ENCODE measurements at places on chromosomes 2 and 18.

- DNase-seq, result peak; percentile 24
These were observed 55.2 kb downstream of the STK39 start for GRCh38 chr2:168191955-168192785.

DNA sequence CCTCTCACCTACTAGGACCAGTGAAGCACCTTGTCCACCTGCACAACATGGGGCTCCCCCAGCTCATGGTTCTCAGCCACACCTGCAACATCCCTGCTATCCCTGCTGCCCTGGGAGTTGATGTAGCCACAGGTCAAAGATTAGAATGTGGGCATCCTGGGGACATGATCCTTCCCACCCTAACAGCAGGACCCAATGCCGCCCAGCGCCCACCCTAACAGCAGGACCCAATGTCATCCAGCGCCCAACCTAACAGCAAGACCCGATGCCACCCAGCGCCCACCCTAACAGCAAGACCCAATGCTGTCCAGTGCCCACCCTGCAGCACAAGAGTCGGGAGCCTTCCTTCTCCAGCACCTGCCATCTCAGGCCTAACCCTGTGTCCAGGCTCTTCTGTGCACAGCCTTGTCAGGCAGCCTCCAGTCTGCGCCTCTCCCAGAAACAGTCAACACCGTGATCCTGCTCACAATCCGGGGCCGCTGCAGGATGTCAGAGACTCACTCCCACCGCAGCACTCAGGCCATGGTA is 237.3 kb upstream of the SALL3 start:
- DNase-seq, result no peak

DNA sequence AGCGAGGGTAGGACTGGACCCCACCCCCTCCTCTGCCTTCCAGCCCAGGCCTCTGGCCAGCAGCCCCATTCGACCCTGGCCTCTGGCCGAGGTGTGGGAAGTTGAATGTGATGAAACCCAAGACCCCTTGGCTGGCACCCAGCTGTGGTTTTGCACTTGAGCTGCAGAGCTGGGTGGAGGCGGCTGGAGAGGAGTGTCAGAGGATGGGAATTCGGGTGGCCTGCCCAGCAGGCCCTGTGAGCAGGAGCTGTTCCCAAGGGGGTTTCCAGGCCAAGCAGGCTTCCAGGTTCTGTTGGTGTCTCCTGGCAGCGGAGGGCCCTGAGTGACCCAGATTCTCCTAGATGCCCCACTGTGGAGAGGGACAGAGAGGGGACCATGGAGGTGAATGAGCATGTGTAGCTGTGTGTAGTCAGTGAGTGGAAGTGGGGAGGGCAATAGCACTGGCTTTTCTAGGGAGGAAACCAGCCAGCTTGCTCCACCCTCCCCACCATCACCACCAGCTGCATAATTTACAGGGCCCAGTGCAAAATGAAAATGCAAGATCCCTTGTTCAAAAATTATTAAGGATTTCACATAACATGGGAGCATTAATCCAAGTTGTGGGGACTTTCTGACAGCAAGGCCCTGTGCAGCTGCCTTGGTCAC is 172.2 kb upstream of the HAAO start:
- peak; percentile 92 for DNase-seq

GRCh38 chr2:14634182-14634488 is 1.6 kb downstream of the LRATD1 start:
- DNase-seq, result no peak

DNA sequence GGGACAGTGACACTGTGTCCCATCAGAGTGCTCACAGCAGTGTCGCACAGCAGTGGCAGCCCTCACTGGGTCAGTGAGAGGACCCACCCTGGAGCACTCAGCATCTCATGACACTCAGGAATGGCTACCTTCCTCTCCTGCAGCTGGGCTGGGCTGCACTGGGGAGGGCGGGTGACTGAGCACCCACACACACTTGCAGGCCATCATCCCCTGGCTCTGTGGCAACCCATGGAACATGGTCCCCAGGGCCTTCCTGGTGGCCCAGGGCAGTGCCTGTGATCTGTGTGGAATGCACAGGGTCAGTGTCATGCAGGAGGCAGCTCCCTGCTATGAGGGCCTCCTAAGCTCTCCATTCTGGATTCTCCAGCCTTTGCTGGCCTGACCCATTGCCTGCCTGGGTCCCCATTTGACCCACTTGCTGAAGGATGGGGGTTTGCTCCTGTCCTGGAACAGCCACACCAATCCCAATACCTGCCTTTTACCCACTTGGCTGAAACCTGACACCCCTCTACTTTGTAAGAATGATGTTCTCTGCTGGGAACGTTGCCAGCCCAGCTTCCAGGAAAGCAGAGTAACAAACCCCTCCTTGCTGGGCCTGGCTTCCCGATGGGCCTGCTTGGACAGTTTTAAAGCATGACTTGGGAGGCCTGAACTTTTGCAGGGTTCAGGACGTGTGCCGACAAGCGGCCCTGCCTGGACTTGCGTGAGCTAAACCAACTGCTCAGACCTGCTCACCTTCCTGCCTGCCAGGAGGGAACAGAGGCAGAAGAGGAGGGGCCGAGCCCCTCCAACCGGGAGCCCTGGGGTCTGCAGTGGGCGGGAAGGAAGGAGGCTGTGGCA is 13.7 kb downstream of the HS6ST1 start:
- peak; percentile 88 for DNase-seq

- DNase-seq, result peak; percentile 22
These were observed 562 bp downstream of the CENPA start for GRCh38 chr2:26786207-26787028.

GRCh38 chr2:144519934-144520731 is at the start of gene ZEB2:
TSS of gene ZEB2 (minus strand) at chr2:144520119. CDS start at chr2:144517350, 2,769 bp downstream.
- DNase-seq, result peak; percentile 96

- DNase-seq, result no peak
These were observed 29.4 kb downstream of the FAM210A start for GRCh38 chr18:13696961-13697360.

- no peak for DNase-seq
These were observed 5.0 kb downstream of the RBKS start for GRCh38 chr2:27885234-27885633.

- no peak for DNase-seq
These were observed 57.1 kb downstream of the PDK1 start for GRCh38 chr2:172613040-172613439.

DNA sequence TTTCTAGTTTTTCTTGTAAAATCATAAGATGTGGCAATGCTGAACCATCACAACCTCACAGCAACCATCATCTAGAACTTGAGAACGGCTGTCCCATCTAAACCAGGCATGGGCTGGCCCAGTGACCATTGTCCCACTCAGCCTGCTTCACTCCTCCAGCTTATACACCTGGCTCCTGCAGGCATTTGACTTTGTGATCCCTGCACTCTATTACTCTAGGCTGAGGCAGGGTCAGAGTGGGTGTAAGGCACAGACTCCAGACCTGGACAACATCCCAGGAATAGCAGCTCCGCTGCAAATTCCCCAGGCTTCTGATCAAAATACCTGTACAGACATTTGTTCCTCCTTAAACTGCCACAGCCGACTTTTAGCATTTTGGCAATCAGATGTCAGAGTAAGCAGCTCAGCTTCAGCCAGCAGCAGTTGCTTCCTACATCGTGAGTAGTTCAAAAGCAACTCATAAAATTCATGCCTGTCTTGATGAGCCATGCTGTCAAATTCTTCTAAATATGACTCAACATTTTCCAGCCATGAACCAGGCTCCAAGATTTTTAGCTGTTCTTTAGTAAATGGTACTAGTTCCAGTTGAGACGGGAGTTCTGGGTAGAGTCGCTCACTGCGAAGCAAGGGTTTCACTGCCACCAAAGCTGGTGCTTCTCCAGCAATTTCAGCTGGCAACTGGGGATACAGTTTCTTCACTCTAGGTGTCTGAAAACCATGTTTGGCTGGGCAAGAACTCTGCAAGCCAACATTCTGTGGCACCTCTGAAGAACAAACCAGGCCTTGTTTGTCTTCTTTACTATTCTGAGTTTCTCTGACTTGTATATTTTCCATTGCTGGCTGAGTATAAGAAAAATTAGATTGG is 12.8 kb downstream of the EPG5 start:
- no peak for DNase-seq

DNA sequence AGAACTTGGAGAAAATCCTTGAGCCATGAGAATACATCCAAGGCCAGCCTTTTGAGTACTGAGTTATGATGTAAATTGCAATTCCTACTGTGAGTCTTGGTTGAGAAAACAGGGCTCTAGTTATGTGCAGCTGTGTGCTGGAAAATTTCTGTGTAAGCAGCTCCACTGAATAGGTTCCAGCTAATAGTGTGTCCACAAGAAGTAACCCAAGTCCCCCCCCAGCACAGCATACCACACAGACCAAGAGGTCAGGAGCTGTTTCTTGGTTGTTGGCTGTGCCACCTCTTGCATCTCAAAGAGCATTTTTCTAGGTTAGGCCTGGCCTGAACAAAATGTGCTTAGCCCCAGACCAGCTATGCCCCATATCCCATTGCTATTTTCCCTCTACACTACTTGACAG is 36.8 kb upstream of the APCDD1 start:
- DNase-seq, result no peak

- no peak for DNase-seq
These were observed 1.4 kb downstream of the TTC39C start for GRCh38 chr18:24015639-24016631.

DNA sequence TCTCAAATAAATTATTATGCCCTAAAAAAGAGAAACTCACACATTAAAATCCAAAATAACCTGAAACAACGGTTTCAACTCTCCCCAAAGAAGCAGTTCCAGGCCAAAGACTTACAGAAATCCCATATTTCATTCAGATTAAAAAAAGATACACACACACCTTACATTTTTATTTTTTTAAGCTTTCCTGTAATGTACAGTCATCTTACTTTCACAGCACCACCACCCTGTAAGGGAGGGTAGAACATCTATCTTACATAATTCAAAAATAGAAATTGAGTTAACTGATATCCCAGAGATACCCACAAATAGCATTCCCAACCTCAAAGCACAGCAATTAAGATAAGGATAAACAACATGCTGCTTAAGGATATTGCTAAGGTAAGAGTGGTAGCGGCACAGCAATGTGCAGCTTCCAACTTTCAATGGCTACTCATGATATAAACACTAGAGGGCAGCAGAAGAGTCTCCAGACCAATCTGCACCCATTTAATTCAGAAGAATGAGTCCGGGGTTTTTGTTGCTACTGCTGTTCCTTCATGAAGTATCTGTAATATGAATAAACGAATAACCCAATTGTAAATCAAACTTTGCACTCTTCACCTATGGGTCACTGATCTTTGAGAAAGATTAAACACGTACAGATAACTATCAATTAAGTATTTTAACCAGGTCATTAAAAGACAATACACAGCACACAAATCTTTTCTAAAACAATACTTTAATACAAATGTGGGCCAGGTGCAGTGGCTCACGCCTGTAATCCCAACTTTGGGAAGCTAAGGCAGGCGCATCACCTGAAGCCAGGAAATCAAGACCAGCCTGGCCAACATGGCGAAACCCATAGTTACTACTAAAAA is 11.3 kb downstream of the GFPT1 start:
- no peak for DNase-seq

DNA sequence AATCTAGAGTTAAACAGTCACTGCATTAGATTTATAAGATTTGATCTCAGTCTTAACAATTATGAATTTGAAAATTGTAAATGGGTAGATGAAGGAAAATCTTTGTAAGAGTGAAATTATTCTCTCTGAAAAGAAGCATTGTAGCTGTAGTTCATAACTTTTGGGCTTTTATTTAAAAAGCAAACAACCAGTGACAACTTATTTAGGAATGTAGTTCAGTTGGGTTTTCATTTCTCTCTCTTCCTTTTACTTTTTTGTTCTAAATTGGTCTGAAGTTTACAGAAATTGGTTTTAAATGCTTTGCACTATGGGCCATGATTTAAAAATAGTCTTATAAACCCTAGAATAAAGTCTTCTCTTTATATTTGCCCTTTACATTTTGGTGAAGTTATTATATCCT is 296.6 kb downstream of the GULP1 start:
- DNase-seq, result no peak

GRCh38 chr2:7929281-7929680 is 752.6 kb upstream of the ID2 start:
- no peak for DNase-seq

- DNase-seq, result no peak
These were observed 33.6 kb upstream of the ZBTB7C start for GRCh38 chr18:48442761-48443160.

DNA sequence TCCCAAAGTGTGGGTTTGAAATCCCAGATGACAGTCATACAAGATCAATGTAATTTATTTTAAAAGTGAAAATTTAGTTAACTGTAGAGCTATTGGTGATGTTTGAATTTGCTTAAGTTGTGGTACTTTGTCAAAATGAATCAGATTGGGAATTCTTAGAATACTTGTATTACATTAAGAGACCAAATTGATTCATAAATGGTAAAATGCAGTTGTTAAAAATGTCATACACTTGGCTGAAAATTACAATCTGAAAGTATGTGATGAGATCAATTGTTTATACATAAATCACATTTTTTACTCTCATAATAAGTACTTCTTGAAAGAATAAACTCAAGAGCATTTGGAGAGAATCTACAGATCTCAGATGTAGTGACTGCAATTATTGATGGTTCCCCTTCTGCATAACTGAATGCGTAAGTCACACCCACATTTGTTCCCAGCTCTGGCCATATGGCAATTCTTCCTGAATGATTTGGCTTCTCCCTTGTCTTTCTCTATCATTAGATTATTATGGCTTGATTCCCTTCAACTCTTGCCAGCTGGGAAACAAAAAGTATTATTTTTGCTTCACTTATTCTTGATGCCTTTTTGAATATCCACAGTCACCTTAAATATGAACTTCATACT is 558.5 kb downstream of the CPS1 start:
- peak; percentile 8 for DNase-seq

GRCh38 chr2:46439582-46439981 is 39.8 kb upstream of the TMEM247 start:
- DNase-seq, result no peak

- peak; percentile 8 for DNase-seq
These were observed 106.4 kb upstream of the CCDC85A start for GRCh38 chr2:56077359-56077915.

- no peak for DNase-seq
These were observed 83.7 kb upstream of the CTDP1 start for GRCh38 chr18:79595876-79596374.

GRCh38 chr2:53782676-53783075 is 4.1 kb downstream of the ASB3 start:
- DNase-seq, result no peak

GRCh38 chr18:79327199-79327721 is 68.5 kb upstream of the NFATC1 start:
- no peak for DNase-seq

DNA sequence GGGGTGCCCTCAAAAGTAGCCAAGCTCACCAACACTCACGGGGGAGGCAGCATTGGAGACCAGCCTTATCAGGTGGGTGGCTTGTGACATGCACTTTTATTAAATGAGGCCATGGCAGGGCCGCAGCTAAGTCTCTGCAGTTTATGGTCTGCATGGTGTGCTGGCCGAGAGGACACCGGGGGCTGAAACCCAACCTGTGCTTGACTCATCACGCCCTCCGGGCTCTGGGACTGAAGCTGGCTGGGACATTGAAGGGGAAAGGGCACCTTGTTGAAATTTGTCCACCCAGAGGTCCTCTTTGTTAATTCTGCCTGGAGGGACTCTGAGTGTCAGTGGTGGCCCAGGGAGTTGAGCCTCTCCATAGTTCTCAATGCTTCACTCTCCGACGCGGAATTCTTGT is 17.7 kb upstream of the NTSR2 start:
- no peak for DNase-seq

GRCh38 chr2:25115902-25116301 is 52.5 kb downstream of the POMC start:
- DNase-seq, result no peak
